ENCODE measurements at places on chromosomes 3 and 15.

DNA sequence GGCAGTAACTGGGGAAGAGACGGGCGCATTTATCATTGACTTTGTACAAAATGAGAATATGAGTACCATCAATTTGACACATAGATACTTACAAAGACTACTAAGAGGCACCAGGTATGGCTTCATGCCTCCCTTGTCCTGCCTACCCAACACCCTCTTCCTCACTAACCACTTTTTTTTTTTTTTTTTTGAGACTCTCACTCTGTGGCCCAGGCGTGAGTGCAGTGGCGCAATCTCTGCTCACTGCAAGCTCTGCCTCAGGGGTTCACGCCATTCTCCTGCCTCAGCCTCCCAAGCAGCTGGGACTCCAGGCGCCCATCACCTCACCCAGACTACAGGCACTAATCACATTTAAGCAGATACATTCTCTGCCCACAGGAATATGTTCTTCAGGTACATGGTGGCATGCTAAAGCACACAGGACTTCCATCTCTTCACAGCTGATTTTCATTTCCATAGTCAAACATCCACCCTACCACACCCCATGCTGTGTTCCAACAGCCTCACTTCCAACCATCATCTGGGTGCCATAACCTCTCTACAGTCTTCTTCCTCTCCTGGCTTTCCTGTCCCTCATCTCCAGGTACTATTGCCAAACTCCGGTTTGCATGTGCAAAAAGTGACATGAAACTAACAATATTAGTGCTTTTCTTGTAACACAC is 41.7 kb downstream of the RAB27A start:
- DNase-seq = no peak

- DNase-seq = no peak
These were observed 77.7 kb downstream of the CRYGS start for GRCh38 chr3:186466391-186466974.

GRCh38 chr3:37712918-37713817 is 148.5 kb upstream of the CTDSPL start:
- DNase-seq = no peak

DNA sequence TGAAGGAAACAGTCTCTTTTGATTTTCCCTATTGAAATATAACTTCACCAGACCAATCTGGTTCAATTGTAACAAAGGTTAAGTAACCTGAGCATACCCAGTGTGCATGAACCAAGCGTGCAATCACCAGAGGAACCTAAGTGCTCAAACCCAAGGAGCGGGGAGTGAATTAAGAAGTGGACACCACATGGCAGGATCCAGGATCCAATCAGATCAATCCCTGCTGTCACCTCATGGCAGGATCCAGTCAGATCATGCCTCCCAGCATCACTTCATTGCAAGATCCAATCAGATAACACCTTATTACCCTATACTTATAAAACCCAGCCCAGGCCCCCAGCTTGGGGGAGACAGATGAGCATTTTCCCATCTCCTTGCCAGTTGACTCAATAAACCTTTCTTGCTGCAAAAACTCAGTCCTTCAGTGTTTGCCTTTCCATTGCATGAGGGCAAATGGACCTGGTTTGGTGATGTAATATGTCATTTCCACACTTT is 38.9 kb upstream of the RNU6-1 start:
- no peak for DNase-seq

- no peak for DNase-seq
These were observed 75.1 kb downstream of the STAC start for GRCh38 chr3:36455406-36455805.

GRCh38 chr3:37174532-37175126 is at the start of gene LRRFIP2:
LRRFIP2 (minus strand) TSS chr3:37174582; CDS start chr3:37148983, 25,599 bp downstream.
- DNase-seq = peak; percentile 66

DNA sequence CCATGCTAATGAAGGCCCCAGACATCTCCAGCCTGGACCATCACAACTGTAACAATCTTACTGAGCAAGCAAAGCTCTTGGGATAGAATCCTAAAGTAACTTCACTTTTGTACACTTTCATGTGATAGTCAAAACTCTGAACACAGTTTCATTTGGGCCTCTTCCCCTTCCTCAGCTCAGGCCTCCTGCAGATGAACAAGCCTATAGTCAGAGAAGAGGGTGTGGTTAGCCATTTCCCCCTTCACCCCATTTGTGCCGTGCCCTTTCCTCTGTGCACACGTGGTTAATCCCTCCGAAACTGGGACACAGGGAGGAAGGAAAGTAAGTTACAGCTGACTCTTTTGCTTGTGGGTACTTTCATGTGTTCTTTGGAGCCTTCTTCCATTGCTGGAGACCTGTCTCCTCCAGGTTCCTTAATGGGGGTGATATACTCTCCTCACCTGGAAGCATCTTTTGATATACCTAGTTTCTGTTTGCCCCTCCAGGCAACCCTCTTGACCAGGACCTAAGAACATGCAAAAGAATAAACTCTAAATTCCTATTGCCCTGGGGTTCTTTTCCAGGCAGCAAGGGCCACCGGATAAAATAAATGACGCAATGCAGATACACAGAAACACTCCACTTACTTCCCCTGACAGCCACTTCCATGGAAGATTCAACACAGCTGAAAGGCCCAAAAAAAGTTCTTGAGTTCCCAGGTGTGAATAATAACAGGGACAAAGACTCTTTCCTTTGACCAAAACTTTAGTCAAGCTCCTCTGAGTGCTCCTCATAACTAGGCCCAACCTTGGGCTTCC is 29.6 kb upstream of the CSTA start:
- DNase-seq = peak; percentile 89

GRCh38 chr15:98422130-98422478 is 226.2 kb upstream of the IGF1R start:
- no peak for DNase-seq

- no peak for DNase-seq
These were observed 317.1 kb downstream of the MEX3B start for GRCh38 chr15:81728726-81729125.

GRCh38 chr3:48561045-48561736 is 2.4 kb downstream of the UCN2 start:
- DNase-seq = peak; percentile 67

GRCh38 chr3:8576841-8577571 is 67.6 kb downstream of the SSUH2 start:
- no peak for DNase-seq

DNA sequence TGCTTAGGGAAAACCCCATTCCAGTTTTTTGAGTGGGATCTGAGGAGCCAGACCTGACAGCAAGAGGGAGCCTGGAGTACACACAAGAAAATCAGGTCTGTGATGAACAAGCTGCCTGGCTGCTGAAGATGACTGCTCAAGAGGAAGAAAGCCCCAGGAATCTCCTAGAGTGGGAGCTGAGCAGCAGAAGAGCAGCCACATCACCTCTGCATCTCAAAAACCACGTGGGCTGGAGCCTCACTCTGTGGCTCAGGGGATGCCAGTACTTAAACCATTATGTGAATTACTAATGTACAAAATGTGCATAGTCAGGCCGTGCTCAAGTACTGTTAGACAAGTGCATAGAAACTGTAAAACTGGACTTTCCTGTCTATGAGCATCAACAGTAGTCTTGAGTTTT is 52.4 kb downstream of the SLC9A9 start:
- no peak for DNase-seq

DNA sequence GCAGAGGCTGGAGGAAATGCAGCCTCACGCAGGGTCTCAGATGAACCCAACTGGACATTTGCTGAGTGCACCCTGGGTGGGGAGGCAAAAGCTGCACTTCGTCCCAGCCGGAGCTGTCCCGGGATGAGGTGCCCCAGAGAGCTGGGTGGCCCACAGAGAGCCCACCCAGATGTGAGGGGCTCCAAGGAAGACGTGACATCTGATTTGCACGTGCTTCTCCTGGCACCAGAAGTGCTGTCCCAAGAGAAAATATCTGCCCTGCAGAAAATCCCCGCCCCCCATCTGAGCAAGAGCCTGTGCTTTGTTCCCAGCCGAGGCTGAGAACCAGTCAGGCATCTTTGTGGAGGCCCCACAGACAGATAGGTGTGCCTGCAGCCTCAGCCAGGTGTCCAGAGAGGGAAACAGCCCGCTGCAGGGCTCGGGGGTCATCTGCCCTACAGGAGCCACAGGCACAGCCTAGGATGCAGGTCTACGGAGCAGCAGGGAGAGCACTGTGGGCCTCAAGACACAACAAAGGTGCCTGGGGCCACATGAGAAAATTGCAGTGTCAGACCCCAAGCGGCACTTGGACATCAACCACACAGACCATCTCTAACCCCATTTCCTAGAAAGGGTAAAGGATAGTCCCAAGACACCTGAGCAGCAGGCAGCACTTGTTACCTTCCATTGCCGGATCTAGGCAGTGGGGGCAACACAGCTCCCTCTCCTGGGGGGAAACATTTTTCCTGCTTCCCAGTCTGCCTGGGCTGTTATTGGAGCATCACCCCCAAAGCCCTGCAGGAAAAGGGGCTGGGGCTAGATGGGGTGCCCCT is 5.8 kb downstream of the TMIE start:
- no peak for DNase-seq

GRCh38 chr15:39934397-39935071 is 619 bp downstream of the EIF2AK4 start:
- no peak for DNase-seq

DNA sequence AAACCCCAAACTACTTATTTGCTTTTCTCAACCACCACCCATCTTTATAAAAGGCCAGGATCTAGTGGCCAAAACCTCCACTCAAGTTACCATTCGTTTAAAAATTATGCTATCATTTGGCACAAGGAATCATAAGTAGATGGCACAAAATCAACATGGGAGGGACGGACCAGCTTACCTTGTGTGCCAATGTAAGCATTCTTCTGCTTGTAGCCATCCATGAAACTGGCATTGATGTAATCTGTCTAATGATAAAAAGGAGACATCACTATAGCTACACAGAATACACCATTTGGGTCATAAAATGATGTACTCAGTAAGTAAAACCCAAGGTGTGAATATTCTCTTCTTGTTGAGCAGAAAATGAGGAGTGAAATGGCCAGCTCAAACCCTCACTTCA is 28.2 kb upstream of the SIN3A start:
- no peak for DNase-seq

GRCh38 chr3:116386168-116386567 is 59.1 kb downstream of the LSAMP start:
- no peak for DNase-seq

DNA sequence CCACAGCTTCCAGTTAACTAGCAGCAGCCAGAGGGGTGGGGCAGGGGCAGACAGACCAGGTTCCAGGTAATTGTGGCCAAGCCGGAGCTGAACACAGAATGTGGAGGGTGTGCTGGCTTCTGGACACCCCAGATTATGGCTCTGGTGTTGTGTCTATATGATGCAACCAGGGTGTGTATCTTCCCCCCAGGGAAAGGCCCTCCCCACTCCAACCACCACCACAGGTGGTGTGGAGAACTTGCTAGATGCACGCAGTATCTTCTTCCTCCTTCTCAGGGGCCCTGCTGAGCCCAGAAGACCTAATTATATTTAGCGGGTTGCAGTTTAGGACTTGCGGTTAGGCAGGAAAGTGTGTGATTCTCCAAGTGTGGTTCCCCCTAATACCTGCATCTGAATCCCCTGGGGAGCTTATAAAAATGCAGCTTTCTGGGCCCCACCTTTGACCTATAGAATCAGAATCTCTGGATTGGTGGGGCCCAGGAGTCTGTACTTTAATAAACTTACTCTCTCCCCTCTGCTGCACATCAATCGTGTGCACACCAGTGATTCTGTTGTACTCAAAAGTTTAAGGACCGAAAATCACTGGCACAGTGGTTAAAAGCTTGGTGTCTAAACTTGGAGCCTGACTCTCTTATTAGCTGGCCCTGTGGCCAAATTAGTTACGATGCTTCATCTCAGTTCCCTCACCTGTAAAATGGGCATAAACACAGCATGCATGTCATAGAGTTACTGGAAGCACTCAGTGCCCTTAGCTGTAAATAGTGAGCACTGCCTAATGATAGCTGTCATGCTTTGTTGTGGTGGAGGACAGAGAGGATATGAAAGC is 379.1 kb upstream of the PROK2 start:
- DNase-seq = no peak

DNA sequence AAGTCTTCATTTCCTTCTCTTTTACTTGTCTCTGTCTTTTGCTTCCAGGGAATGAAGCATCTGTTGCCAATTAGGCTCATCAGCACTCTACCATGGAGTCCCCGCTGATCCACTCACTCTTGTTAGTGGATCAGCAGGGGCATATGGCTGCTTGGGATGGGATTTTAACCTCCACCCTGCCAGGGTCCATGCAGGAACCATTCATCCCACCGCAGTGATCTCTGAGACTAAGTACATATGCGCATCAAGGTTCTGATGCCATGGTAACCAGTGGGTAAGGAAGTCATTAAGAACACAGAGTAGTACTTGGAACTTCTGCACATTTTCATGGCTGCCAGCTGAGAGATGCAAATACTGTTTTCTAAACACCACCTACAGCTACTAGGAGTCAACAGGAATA is 374.0 kb upstream of the ALCAM start:
- DNase-seq = no peak

GRCh38 chr3:115500795-115501194 is 122.5 kb upstream of the GAP43 start:
- DNase-seq = no peak

DNA sequence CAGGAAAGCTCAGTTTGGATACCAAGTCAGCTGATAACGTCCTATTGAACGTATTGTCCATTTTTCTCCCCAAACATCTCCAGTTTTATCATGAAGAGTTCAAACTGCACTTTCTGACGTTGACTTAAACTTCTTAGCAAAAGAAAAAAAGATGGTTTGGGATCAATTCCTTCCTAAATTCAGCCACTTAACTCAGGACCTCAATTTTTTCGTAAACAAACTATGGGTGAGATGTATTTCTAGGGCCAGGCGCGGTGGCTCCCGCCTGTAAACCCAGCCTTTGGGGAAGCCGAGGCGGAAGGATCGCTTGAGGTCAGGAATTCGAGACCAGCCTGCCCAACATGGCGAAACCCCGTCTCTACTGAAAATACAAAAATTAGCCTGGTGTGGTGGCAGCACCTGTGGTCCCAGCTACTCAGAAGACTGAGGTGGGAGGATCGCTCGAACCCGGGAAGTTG is 464 bp upstream of the MRPS25 start:
- DNase-seq = no peak

- DNase-seq = peak; percentile 23
These were observed 973 bp upstream of the USP13 start for GRCh38 chr3:179651687-179652446.

DNA sequence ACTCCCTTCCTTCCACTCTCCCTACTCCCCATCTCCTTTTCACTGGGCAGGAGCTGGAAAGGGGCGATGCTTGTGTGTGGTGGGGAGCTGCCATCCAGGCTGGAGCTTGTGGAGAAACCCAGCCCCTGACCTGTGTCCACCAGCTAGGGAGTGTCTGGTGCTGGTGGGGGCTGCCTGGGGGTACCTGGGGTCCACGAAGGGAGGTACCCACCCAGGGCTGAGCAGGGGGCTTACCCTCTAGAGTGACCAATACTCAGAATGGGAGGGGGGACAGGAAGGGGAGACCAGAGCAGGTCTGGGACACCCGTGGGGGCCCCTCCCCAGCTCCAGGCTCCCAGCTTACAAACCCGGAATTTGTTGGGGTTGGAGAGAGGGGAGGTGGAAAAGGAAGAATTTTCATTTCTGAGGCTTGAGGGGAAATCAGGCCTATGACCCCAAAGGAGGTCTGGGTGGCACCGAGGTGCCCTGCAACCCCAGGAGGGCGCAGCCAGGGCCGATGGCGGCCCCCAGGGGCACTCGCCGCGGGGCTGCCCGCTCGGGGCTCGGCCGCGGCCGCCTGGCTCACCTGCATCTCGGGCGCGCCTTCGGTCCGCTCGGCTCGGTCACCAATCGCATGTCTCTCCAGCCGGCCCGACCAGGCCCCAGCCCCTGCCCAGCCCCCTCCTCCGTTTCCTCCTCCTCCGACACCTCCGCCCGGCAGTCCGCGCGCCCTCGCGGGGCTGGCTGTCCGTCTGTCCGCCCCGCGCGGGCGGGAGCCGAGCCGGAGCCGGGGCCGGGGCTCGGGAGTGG is 773 bp downstream of the LINGO1 start:
- no peak for DNase-seq

- no peak for DNase-seq
These were observed 302.1 kb upstream of the MME start for GRCh38 chr3:154778057-154778456.
